ENCODE measurements at places on chromosomes 16 and 17. TPM values are rescaled to one million over a fixed set of nuclear protein-coding genes. Genes with fewer than 3 reads are reported as not detected.

STAC2 gene
- not detected for total RNA-seq

GRCh38 chr16:70701036-70701435, 15.2 kb upstream of the MTSS2 start:
- DNase-seq = no peak

GRCh38 chr17:45581860-45582259, 91.3 kb upstream of the PLEKHM1 start:
- no peak for DNase-seq

- DNase-seq = no peak
Measured at GRCh38 chr17:7079581-7080455, at the start of gene CLEC10A. CLEC10A (minus strand) TSS chr17:7080251; CDS start chr17:7078812, 1,439 bp downstream.

DNA sequence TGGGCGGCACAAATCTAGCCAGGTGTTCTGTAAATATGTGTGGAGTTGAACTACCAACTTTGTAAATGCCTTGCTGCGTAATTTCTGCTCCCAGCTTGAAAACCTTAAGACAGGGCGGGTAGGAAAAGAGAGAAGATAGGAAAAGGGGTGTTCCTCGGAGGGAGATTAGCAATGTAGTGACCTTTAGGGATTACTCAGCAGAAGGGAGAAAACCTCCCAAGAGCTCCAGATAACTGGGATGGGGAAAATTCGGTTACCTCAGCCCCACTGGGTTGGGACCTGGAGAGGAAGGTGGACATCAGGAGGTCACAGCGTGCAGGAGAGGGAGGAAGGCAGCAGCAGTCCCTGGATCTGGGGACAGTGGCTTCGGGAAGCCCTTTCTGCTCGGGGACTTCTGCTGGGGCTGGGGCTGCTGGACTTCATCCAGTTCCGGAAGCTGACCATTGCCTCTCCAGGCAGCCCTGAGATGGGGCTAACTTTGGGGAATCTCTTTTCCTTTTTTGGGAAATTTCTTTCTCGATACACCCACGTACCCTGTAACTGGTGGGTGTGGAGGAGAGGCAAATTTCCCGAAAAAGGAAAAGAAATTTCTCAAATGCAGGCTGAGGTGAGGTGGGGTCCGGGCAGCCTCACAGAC, 39.2 kb downstream of the MPRIP start:
- DNase-seq = no peak

CMTM2 gene
- total RNA-seq = 0.79 TPM

GRCh38 chr16:86045591-86045971, 146.6 kb downstream of the IRF8 start:
- no peak for DNase-seq

HP gene
- total RNA-seq = not detected

DNA sequence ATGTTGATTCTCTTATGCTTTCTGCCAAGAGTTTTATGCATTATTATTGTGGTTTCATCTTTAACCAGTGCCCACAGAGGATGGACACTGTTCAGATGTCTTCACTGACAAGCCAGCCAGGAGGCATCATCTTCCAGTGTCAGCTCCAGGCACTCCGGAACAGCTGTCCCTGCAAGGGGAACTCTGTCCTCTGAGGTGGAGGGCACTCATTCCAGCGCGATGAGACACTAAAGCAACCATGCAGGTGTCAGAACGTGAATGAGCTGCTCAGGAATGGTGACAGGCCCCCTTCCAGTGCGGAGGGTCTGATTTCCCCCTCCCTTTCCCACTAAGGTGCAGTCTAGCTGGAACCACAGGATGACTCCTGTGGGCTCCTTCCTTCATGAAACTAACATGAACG, 117.5 kb downstream of the NOG start:
- DNase-seq = no peak

DNA sequence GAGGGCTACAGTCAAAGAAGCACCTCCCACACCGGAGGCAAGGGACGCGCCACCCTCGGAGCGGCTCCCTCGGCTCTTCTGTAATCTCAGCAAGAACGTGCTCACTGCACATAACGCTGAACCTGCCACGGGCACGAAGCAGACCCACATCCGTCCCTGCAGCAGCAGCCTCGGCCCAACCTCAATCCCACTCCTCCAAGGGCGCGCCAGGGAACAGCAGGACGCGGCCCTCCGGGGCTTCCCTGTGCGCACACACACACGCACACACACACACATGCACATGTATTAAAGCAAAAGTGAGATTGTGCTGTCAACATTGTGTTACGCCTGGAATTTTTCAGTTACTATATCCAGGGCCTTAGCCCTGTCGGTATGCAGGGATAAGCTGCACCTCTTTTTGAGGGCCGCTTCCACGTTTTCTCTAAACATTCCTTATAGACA, 54.0 kb downstream of the TBC1D16 start:
- no peak for DNase-seq

- DNase-seq = no peak
Measured at GRCh38 chr16:28259091-28259780, 33.1 kb upstream of the SBK1 start.

DNA sequence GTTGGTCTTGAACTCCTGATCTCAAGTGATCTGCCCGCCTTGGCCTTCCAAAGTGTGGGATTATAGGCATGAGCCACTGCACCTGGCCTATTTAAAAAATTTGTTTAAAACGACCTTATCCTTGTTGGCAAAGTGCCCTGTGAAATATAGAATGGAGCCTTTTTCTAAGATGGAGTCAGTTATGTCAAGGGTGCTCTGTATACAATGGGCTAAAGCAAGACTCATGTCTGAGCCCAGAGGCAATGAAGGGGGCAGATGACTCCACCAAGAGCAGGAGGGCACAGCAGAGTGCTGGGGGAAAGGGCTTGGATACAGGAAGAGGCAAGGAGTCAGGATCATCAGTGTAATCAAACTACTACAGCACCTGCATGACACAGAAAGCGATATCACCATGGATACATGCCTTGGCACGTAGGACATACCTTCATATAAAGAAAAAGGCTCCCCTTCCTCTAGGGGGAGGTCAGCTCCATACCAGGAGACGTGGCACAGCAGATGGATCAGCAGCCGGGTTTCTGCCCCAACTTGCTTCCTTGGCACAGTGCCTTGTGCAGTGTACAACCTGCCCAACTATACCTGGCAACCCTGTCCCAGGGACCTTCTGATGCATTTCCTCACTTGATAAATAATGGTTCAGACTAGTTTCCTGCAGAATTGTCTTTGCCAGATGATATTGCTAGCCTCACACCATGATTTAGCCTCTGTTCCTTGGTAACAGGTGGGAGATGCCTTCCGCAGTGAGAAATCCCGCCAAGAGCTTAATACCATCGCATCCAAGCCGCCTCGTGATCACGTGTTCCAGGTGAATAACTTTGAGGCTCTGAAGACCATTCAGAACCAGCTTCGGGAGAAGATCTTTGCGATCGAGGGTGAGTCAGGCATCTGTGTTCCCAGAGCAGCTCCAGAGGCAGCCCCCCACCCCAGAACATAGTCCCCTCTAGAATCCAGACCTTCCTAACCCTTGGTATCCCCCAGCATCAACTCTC, 15.3 kb downstream of the ITGAM start:
- no peak for DNase-seq

DNA sequence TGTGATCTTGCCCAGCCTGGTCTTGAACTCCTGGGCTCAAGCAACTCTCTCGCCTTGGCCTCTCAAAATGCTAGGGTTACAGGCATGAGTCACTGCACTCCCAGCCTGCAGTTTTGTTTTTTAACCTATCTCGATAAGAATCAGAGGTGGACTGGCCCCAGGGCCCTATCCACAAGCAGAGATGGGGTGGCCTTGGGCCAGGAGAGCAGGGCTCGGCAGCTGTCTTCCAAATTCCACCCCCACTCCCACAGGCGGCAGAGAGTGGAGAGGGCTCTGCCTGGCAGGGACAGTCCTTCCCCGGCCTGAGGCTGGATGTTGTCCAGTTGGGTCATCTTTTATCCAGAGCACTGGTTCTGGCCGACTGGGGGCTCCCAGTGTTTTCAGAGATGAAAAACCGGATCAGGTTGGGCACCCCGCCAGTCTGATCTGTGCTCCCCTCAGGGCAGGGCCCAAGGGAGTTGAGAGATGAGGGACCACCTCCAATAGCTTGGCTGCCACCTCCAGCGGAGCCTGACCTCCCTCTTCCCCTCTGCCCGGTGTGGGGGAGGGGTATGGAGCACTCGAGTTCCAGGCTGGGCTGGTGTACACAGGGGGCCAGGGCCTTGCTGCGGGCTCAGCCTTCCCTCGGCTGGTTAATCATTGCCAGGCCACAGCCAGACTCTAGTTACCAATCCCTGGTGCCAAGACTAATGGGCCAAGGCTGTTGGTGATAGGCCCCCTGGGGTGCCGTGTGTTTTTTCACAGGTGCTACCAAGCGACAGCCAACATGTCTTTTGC, 30.3 kb upstream of the MYO15B start:
- DNase-seq = no peak

DNA sequence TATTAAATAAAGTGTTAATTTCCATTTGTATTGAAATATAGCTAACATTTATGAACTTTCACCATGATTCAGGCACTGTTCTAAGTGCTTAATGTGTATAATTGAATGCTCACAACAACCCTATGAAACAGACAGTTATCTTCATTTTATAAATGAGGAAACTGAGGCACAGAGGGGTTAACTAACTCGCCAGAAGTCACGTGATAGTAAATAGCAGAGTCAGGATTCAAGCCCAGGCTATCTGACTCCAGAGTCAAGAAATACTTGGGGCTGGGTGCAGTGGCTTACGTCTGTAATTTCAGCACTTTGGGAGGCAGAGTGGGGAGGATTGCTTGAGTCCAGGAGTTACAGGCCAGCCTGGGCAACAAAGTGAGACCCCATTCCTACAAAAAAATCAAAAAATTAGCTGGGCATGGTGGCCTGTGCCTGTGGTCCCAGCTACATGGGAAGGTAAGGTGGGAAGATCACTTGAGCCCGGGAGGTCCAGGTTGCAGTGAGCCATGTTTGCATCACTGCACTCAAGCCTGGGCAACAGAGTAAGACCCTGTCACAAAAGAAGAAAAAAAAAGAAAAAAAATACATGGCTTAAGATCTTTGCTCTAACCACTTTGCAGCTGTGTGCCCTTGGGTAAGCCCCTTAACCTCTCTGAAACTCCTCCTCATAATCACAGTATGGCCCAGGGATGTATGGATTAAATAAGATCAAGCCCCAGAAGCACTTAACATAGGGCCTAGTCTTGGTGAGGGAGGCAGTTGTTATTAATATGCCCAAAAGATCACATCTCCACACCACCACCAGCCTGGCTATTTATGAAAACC, 29.0 kb downstream of the WSB1 start:
- DNase-seq = no peak

OTOP2 gene
- not detected for total RNA-seq

DNA sequence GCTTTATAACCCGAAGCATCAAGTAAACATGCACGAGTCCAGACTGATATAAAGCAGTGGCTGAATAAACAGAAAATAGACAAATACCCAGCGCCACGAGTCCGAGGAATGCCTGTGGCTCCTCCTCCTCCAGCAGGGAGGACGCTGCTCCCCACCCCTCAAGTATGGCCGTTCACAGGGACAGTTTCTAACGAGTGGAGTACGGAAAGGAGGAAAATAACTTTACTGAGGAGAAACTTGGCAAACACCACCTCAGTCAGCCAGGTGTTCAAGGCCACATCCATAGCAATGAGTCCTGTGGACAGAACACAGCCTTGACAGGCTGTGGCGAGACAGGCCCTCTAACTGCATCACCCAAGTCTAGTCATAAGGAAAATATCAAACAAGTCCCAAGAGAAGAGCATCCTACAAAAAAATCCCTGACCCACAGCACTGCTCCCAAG, 9.2 kb downstream of the ZDHHC7 start:
- DNase-seq = no peak

TBC1D3 gene
- total RNA-seq = not detected

HIGD1B gene
- not detected for total RNA-seq

GRCh38 chr17:10738521-10739258, 8.9 kb upstream of the TMEM220 start:
- DNase-seq = no peak

- DNase-seq = no peak
Measured at GRCh38 chr16:56810954-56811353, 54.1 kb upstream of the SLC12A3 start.

- no peak for DNase-seq
Measured at GRCh38 chr16:24138575-24138974, 117.6 kb upstream of the CACNG3 start.

AXIN2 gene
- total RNA-seq = 30.1 TPM

PRSS21 gene
- total RNA-seq = 2.6 TPM

SNAI3 gene
- total RNA-seq = 14.0 TPM

GRCh38 chr17:27226611-27227230, 67.2 kb upstream of the WSB1 start:
- no peak for DNase-seq

PSMD3 gene
- 60.3 TPM for total RNA-seq

- no peak for DNase-seq
Measured at GRCh38 chr16:74950511-74950910, 34.4 kb downstream of the WDR59 start.
